ENCODE measurements at places on chromosomes 4 and X. TPM values are rescaled to one million over a fixed set of nuclear protein-coding genes. Genes with fewer than 3 reads are reported as not detected.

The DDX53 gene
- total RNA-seq: not detected

The HMGN5 gene
- 4.2 TPM for total RNA-seq

The PPP4R3C gene
- total RNA-seq: not detected

The PRRG3 gene
- total RNA-seq: 4.1 TPM

The PPP3CA gene
- total RNA-seq: 55.9 TPM

The CCKAR gene
- not detected for total RNA-seq

The CD38 gene
- total RNA-seq: 44.1 TPM

The STK32B gene
- 0.30 TPM for total RNA-seq

The SPATA4 gene
- total RNA-seq: 1.0 TPM

The GAR1 gene
- total RNA-seq: 9.5 TPM

The PAGE5 gene
- not detected for total RNA-seq

- H3K36me3 ChIP-seq: no peaks in the 10 kb centered on the region
- H3K27ac ChIP-seq: no peak overlapping the region
- H3K4me1 ChIP-seq: no peaks in the 10 kb centered on the region
- DNase-seq: no peak
- no peak overlapping the region for H3K4me3 ChIP-seq
These were observed 410.4 kb downstream of the INPP4B start for GRCh38 chr4:142435599-142436235.

DNA sequence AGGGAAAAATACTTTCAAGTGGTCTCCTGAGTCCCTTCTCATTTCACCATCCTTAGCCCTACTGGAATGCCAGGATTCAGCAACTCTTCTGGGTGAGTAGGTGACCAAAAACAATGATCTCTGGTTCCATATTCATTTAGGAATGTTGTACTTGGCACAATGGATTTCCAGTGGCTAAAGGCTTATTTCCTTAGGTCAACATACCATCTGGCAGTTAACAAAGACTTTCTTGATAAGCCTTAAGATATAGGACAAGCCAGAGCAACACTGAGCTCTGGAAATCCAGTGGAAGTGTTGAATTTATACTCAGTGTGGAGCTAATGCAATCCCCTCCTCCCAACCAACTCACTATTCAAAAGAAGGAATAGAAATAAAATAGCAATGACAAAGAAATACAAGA lies 139.4 kb upstream of the EMCN start:
- no peaks in the 10 kb centered on the region for H3K27me3 ChIP-seq
- no peak overlapping the region for H3K4me3 ChIP-seq
- no peaks in the 10 kb centered on the region for H3K36me3 ChIP-seq
- H3K27ac ChIP-seq: peak overlapping the region; percentile 46
- no peaks in the 10 kb centered on the region for H3K4me1 ChIP-seq
- DNase-seq: no peak

DNA sequence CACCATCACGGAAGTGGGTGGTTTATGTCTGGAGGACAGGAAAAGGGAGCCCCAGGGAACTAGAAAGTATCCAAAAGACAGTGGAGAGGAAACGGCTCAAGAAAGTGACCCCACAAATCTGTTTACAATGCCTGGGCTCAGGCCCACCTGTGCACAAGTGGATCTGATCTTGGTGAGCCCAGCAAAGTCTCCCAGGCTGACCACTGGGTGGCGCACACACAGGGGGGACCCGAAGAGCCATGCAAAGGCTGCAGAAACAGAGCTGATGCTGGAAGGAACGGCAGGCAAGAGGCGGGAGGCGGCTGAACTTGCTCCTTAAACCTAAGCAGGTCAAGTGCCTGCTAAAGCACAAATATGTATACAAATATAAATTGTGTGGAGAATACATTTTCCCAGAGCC lies 9.6 kb downstream of the HAUS7 start:
- H3K27me3 ChIP-seq: peaks cover 6% of the 10 kb centered on the region
- no peak overlapping the region for H3K27ac ChIP-seq
- no peak overlapping the region for H3K4me3 ChIP-seq
- H3K4me1 ChIP-seq: no peaks in the 10 kb centered on the region
- DNase-seq: no peak

- H3K27me3 ChIP-seq: no peaks in the 10 kb centered on the region
- no peak overlapping the region for H3K4me3 ChIP-seq
These were observed 48.9 kb upstream of the TMSB15B start for GRCh38 chrX:103913356-103914020.

- no peak overlapping the region for H3K4me3 ChIP-seq
- no peaks in the 10 kb centered on the region for H3K27me3 ChIP-seq
- no peak for DNase-seq
- no peak overlapping the region for H3K27ac ChIP-seq
- no peaks in the 10 kb centered on the region for H3K36me3 ChIP-seq
- no peaks in the 10 kb centered on the region for H3K4me1 ChIP-seq
These were observed 21.3 kb upstream of the SOX3 start for GRCh38 chrX:140526171-140526570.

DNA sequence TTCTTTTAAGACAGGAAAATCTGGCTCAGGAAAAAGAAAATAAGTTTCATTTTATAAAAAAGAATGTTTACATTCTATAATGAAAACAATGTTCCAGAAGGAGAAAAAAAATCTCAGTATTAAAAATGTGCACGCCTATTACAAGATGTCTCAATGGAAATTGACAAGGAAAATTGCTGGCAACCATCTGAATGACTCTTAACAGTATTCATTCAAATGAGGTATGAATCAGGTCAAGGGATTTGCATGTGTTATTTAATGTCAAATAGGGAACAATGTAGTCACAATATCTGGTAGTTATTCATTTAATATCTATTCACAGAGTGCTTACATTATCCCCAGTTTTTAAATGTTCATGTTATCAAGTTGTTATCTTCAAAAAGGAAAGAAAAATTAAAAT lies 208.4 kb upstream of the TRAM1L1 start:
- H3K27me3 ChIP-seq: no peaks in the 10 kb centered on the region
- H3K36me3 ChIP-seq: no peaks in the 10 kb centered on the region
- no peak for DNase-seq
- H3K4me1 ChIP-seq: no peaks in the 10 kb centered on the region

DNA sequence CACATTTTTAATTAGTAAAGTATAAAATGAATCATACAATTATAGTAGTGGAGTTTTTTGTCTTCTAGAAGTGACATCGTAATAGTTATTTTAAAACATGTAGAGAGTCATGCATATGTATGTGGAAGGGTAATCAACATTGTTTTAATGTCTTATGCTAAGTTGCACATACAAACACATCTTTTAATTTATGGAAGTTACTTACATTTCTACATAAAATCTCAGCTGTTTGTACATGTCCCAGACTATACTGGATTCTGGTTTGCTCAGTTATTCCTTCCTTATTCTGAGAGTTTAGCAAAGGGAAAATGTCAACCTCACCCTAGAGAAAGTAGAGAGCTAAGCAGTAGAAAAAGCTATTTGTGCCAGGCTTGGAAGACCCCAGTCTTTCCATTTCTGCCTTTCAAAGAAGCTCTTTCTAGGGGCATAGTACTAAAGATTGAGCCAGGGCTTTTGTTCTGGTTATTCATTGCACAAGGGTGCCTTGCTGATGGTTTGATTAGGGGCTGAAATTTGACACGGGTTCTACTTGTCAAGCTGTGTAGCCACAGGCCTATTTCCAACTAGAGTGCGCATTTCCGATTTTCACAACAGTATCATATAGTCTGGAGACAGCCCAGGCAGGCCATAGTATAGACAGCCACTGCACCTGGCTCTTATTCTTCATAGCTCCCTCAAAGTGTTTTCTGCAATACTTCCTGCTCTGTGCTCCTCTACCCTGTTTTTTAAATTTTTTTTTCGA lies 106.3 kb downstream of the RPA4 start:
- no peaks in the 10 kb centered on the region for H3K27me3 ChIP-seq
- no peaks in the 10 kb centered on the region for H3K36me3 ChIP-seq
- no peaks in the 10 kb centered on the region for H3K4me1 ChIP-seq
- DNase-seq: no peak

DNA sequence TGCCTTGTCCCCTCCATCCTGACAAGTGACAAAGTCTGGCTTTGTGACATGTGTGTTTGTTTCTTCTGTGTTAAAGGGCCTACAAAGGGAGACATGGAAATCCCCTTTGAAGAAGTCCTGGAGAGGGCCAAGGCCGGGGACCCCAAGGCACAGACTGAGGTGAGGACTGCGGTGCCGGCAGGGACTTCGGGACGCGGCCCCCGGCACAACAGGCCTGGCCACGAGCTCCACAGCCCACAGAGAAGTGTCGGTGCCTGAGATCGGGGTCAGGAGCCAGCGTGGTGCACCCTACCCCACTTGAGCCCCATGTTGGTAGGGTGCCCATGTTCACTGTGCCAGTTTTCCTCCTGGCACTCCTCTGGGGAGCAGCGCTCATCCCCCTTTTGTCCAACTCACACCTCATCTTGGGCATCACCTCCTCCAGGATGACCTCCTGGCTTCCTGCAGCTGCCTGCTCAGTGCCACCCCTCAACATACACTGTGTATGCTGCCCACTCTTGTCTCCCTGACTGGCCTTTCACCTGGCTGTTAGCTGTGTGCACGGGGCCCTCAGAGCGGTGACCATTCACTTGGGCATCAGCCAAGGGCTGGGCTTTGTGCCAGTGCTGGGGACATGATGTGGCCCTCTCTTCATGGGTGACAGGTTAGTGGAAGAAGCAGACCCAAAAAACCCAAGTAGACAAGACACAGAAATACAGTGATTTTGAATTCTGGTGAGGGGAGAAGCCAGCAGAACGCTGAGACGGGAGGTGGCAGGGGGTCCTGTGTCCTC lies 17.6 kb downstream of the WFS1 start:
- DNase-seq: peak; percentile 51
- H3K4me1 ChIP-seq: peaks cover 6% of the 10 kb centered on the region
- H3K4me3 ChIP-seq: no peak overlapping the region
- H3K36me3 ChIP-seq: peaks cover 57% of the 10 kb centered on the region

GRCh38 chr4:142230991-142231390 lies 594.6 kb downstream of the IL15 start:
- H3K4me3 ChIP-seq: no peak overlapping the region
- H3K36me3 ChIP-seq: no peaks in the 10 kb centered on the region
- no peak overlapping the region for H3K27ac ChIP-seq
- H3K4me1 ChIP-seq: no peaks in the 10 kb centered on the region

GRCh38 chrX:22662776-22663175 lies 337.0 kb upstream of the DDX53 start:
- no peak overlapping the region for H3K27ac ChIP-seq
- no peaks in the 10 kb centered on the region for H3K27me3 ChIP-seq
- no peak overlapping the region for H3K4me3 ChIP-seq
- H3K36me3 ChIP-seq: no peaks in the 10 kb centered on the region
- no peaks in the 10 kb centered on the region for H3K4me1 ChIP-seq

DNA sequence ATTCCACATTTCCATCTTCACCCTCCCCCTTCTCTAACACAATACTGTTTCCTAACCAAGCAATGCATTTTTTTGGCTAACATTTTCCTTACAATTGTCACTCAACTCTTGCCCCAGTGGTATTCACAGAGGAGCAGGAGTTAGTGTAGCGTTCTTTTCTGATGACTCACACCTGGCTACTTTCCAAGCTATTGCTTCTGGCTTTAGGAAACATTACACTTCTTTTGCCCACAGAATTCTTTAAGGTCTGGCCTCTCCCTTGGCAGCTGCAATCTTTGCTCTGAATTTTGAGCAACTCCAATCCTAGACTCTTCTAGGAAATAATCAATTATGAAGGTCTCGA lies 27.5 kb upstream of the PDGFC start:
- H3K27me3 ChIP-seq: no peaks in the 10 kb centered on the region
- H3K27ac ChIP-seq: no peak overlapping the region
- peaks cover 11% of the 10 kb centered on the region for H3K4me1 ChIP-seq
- H3K36me3 ChIP-seq: no peaks in the 10 kb centered on the region

DNA sequence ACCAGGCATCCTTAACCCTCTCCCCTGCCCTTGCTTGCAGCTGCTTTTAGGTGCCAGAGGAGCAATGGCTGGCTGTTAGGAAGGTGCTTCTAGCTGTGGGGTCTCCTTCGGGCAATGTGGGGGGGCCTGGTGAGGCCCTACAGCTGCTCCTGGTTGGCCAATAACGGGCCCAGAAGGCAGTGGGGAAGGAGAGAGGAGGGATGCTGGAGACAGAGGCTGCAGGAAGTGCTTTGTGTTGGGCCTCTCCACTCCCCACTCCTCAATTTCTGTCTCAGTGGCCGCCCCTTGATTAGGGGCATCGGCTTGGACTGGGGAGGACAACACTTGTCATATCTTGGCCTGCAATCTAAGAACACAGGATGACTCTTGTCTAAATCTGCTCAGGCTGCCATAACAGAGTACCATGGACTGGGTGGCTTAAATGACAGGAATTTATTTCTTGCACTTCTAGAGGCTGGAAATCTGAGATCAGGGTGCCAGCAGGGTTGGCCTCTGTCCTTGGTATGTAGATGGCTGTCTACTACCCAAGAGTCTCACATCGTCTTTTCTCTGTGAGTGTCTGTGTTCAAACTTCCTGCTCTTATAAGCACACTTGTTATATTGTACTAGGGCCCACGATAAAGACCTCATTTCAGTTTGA lies 374.3 kb downstream of the MID1IP1 start:
- H3K27me3 ChIP-seq: no peaks in the 10 kb centered on the region
- DNase-seq: no peak
- no peak overlapping the region for H3K27ac ChIP-seq
- H3K4me3 ChIP-seq: no peak overlapping the region
- H3K4me1 ChIP-seq: peaks cover 12% of the 10 kb centered on the region

DNA sequence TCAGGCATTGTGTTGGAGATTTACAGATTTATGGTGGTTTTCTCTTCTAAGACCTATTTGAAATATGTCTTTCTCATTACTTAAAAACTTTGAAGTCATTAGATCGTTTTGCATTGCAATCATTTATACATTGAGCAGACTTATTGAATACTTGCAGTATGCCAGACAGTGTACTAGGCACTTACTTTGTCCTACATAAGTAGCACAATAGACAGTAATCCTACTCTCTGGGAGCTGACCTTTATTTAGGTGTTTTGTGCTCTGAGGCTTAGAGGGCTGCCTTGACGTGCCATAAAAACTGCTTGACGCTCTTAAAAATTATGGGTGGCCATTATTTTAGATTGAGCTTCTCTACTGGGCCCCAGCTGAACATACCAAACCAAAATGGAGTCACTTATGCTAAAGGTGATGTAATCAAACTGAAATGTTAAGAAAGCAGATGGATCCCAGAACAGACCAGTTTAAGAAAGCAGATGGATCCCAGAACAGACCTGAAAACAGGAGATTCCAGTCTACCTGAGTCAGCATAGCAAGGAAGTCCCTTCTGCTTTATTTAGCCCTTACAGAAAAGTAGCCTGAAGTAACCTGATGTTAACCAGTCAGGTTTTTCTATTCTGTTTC lies 42.4 kb downstream of the PTTG2 start:
- H3K27ac ChIP-seq: no peak overlapping the region
- peaks cover 11% of the 10 kb centered on the region for H3K4me1 ChIP-seq
- no peak for DNase-seq
